ENCODE measurements at places on chromosomes 7 and 10.

DNA sequence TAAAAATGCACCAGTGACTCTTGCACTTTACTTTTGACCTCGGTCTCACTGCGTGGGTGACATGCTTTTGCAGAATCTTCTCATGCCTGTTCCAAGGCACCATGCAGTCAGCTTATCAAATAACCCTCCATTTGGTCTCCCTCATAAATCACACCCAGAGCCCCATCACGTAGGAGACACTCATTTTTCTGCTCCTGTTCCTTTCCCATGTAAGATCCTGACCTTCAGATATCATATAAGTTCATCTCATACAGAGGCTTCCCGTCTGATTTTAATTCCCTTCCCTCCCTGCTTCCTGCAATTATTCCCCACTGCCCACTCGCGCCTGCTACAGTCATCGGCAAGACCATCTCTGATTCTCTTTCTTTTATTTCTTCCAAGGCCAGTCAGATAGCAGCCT lies 1226.3 kb upstream of the AUTS2 start:
- no peak for DNase-seq

DNA sequence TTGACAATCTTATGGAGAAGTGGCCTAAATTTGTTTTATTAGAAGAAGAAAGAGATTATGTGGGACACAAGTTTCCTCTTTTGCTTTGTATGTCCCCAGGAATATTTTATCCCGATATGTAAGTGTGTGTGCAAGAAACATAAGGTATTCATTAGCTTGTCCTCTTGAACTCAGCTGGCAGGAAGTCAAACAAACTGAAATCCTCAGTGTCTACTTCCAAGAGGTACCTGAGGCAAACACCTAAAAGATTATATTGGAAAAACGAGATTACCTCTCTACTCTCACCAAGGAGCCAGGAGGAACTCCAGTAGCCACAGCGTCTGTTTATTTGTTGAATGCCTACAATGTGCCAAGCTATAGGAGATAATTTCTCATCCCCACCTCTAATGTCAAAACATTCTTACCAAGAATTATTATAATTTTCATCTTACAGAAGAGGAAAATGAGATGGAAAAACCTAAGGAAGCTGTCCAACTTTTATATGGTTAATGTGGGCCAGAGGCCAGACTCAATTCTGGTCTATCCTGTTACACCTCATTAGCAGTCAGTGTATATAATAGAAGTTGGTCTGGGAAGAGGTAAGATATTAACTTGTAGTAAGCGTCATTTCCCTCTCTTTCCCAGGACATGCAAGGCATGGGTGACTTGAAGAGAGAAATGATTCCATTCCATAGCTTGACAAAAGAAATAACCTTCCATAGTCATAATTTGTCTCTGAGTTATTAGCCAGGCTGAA lies 692.7 kb downstream of the MAGI2 start:
- DNase-seq: no peak

GRCh38 chr10:76885816-76886215 lies 751.8 kb downstream of the KCNMA1 start:
- DNase-seq: no peak

GRCh38 chr10:100654782-100655325 lies 90.5 kb upstream of the PAX2 start:
- no peak for DNase-seq

- DNase-seq: no peak
Measured at GRCh38 chr7:128309124-128309523, 34.6 kb downstream of the RBM28 start.

- no peak for DNase-seq
Measured at GRCh38 chr7:50803359-50804337, 21.0 kb upstream of the GRB10 start.

- no peak for DNase-seq
Measured at GRCh38 chr10:24857031-24857725, 95.2 kb downstream of the PRTFDC1 start.

- no peak for DNase-seq
Measured at GRCh38 chr7:117689406-117689805, 183.8 kb downstream of the CTTNBP2 start.

GRCh38 chr10:80356989-80357850 lies 639 bp downstream of the DYDC2 start:
- DNase-seq: no peak

- peak; percentile 27 for DNase-seq
Measured at GRCh38 chr10:117541909-117542705, 439 bp upstream of the EMX2 start.

DNA sequence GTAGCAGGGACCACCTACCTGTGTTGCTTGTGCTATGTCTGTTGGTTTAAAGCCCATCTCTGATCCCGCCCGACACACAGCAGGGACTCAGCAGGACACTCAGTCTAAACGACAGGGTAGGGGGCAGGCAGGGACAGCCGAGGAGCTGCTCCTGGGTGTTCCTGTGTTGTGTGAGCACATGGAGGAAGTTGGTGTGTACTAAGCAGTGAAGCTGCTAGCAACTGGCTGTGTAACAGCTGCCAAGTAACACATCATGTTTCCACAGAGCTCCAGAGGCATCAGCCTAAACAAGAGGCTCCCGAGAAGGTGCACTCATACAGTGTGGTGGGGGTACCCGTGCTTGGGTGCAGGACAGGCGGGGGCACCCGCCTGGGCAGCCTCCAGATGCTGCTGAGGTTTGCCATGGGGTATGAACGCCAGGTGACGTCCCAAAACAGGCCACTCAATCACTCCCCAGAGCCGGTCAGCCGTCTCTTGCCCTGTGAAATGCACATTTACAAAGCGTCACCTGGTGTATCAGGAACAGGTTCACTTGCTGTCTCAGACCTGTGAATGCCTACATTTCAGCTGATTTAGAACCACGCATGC lies 59.6 kb downstream of the PTPRN2 start:
- DNase-seq: no peak

- no peak for DNase-seq
Measured at GRCh38 chr7:99679032-99679399, 780 bp downstream of the CYP3A5 start.

DNA sequence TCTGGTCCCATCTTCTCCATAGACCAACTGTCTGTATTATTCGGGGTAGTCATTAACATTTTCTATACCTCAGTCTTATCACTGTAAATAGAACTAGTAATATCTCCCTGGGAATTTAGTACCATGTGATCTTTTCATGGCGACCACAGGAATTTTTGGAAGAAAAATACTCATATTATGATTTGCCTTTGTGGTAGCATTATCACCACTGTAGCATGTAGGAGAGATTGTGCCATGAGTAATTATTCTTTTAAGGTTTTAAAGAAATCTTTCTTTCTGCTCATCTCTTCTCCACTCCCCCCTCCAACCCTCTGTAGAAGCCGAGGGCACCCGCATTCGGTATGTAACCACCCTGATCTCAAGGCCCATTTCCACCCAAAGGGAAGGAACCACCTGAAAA lies 25.0 kb downstream of the ZNF365 start:
- DNase-seq: no peak

GRCh38 chr7:105014693-105015389 lies 836 bp downstream of the KMT2E start:
- peak; percentile 46 for DNase-seq

- no peak for DNase-seq
Measured at GRCh38 chr10:80522756-80523363, 14.8 kb upstream of the SH2D4B start.

GRCh38 chr7:95026421-95027072 lies 119.2 kb downstream of the PPP1R9A start:
- DNase-seq: no peak

GRCh38 chr10:132066812-132067211 lies 1.1 kb downstream of the JAKMIP3 start:
- DNase-seq: no peak

GRCh38 chr7:106012935-106013439 lies 49.9 kb downstream of the CDHR3 start:
- DNase-seq: no peak

GRCh38 chr7:41943094-41943577 lies 240.2 kb upstream of the INHBA start:
- DNase-seq: peak; percentile 87

DNA sequence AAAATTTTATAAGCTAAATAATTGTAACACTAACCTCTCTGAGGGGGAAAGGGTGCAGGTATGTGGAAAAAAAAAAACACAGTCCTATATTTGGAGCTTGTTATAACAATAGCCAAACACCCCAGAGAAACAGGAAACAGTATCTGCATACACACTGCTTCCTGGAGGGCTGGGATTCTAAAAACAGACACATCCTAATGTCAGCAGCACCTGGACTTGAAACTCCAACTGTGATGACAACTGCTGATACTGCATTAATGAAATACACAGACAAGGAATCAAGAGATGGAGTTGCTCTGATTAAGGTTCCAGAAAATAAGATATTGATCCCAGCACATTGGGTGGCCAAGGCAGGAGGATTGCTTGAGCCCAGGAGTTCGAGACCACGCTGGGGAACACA lies 9.3 kb downstream of the DAGLB start:
- no peak for DNase-seq

GRCh38 chr10:86321568-86321967 lies 45.0 kb downstream of the GRID1 start:
- no peak for DNase-seq

DNA sequence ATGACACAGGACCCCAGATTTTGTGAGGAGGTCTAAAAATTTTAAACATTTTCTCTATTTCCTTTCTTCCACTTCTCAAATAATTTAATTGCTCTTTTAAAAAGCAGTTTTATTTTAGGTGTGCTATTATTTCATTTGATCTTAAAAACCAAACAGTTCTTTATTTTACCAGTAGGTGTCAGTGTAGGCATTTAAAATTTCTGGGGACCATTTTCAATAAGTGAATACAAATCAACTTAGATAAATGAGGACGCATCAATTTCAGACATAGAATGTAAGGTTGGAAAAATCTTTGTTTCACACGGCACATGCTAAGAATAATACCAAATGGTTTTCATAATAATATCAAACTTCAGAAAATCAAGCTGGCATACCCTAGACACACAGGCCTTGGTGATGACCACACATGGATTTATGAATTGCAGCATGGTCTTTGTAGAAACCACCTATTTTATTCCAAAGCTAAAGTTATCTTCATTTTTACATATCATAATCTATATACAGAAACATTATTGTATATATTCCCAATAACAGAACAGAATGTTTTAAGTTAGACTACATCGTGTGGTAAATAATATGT lies 127.6 kb upstream of the SLC26A5 start:
- DNase-seq: peak; percentile 72

DNA sequence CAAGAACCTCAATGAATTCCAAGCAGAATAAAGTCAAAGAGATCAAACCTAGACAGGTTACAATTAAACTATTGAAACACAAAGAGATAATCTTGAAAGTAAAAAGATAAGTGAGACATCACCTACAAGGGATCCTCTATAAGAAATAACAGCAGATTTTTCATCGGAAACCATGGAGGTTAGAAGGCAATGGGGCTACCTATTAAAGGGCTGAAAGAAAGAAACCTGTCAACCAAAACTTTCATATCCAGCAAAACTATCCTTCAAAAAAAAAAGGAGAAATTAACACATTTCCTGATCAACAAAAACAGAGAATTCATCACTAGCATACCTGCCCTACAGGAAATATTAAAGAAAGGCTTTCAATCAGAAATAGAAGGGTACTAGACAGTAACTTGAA lies 244.9 kb downstream of the ARHGAP12 start:
- DNase-seq: no peak

GRCh38 chr10:44968500-44969400 lies 9.1 kb downstream of the RASSF4 start:
- DNase-seq: no peak

DNA sequence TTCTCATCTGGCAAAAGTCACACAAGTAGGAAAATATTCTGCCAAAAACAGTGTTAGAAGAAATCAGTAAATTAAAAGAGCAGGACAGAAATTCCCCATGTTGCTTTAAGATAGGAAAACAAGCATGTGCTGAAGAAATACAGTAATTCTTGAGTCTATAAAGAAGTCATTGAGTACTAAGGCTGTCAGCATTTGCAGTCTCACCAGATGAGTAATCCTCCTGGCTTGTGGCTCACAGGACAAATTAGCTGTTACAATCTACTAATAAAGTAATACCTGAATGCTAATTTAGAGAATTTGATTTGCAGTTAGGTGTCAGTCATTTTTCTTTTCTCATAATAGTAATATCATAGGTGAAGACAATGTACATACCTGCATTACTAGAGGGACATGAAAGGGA lies 1158.9 kb upstream of the CELF2 start:
- no peak for DNase-seq

DNA sequence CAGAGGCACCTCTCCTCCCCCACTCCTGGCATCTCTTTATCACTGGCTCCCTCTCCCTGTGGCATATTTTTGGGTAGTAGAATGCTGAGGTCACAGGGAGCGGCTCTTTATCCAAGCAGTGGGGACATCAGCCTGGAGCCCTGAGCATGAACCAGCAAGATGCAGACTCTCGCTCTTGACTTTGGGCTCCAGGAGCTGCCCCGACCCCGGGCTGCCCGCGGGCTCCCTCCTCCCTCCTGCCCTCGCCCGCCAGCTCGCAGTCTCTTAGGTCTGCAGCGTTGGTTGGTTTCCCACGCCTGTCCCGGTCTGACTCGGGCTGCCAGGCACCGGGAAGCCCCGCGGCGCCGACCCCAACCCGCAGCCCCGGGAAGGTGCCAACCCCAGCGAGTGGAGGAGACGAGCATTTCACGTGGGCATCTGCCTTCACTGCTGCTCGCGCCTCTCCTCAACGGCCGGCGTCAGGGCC lies 1.3 kb downstream of the INSYN2A start:
- no peak for DNase-seq

GRCh38 chr7:55533050-55533728 lies 39.1 kb downstream of the VOPP1 start:
- DNase-seq: no peak

GRCh38 chr10:62904281-62904875 lies 88.2 kb upstream of the EGR2 start:
- DNase-seq: no peak

GRCh38 chr10:73581918-73582317 lies 9.2 kb downstream of the USP54 start:
- no peak for DNase-seq

DNA sequence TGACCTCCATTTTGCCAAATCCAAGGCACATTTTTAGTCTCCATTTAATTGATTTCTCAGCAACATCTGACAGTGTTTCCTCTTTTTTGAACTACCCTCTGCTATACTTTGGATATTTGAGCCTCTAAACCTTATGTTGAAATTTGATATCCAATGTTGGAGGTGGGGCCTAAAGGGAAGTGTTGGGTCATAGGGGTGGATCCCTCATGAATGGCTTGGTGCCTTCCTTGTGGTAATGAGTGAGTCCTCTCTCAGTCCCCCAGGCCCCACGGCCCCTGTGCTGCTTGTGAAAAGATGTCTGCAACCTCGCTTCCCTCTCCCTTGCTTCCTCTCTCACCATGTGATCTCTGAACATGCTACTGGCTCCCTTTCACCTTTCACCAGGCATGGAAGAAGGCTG lies 96.8 kb upstream of the DGKB start:
- DNase-seq: no peak
